ENCODE measurements at places on chromosomes 16 and 17.

DNA sequence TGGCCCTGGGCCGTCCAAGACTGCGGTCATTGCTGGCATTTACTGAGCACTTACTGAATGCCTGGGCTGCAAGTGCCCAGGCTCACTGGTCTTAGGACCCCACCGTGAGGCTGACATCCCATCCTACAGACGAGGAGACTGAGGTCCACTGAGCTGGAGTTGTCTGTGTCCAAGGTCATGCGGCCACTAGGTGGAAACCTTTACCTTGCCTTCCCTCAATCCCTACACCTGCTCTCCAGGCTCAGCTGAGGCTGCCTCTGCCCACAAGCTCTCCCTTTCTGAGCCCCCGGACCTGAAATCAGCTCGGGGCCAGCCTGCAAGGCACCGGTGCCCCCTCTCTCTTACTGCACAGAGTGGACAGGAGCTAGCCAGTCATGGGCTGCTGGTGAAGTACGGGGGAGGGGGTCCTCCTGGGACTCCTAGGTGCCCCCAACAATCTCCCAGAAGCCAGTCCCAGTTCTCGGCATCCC is 1.5 kb downstream of the CASKIN1 start:
- no peak for DNase-seq

DNA sequence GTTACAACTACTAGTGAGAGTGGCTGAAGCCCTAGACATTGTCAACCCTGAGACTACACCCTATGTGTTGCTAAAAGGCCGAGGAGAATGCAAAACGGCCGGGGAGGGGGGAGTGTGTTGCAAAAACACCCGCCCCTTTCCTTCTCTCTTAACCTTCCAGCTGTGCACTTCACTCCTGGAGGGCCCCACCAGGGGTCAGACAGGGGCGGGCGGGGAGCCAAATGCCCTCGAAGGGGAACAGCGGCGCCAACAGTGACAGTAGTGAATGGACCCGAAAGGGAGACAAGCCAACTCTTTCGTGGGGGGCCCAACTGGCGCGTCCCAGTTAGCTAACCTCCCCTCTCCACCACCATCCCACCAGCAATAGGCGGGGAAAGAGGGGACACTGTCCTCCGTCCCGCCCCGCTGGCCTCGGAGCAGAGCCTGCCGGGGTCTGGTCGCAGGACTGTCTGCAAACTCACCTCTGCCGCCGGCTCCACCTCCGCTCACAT is 352 bp downstream of the MARF1 start:
- DNase-seq, result no peak

DNA sequence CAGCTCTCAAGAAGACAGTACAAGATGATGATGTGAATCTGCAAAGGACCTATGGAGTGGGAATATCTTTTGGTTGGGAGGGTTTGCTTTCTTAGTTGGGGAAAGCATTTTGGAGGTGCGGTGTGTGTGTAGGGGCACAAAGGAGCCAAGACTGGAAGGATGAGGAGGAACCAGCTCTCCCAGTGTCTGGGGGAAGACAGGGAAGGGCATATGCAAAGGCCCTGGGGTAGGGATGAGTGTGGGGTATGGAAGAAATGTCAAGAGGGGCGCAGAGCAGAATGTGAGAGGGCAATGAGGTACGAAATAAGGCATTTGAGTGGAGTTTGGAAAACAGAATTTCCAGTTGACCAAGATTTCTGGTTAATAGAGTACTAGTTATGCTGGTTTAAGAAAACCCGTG is 187.4 kb downstream of the SNX29 start:
- no peak for DNase-seq

DNA sequence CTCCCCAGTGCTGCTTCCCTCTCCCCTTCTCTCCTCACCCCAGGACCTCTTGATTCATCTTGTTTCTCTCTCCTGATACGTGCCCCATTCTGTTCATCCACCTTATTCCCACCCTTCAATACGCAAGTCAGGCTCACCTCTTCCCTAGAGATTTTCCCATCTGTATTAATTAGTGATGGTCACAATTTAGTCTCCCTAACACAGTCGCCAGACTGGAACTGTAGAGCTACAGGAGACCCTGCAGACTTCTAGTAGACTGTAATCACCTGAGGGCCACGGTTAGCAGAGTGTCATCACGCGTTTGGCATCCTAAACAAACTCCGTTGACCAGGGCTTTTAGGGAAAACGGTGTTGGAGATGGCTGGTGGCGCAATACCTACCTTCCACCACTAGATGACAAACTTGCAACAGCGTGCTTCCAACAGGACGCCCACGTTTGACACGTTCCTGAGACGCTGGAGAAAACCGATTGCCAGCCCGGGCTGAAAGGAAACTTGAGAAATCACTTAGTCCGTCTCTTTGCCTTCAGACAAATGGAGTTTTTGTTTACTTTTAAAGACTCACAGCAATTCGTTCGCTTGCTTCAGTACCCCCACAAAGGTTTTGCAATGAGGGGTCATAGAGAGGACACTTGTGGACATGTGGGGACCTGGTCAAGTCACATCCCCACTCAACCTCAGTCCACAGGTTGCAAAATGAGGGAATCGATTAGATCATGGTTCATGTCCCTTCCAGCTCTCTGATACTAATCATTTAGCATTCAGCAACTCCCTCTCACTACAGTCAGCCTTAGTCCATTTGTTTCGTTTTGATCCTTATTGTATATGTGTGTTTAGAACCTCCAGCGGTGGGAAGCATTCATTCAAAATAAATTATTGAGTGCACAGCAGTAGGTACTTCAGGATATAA is 20.6 kb downstream of the MYL4 start:
- no peak for DNase-seq

DNA sequence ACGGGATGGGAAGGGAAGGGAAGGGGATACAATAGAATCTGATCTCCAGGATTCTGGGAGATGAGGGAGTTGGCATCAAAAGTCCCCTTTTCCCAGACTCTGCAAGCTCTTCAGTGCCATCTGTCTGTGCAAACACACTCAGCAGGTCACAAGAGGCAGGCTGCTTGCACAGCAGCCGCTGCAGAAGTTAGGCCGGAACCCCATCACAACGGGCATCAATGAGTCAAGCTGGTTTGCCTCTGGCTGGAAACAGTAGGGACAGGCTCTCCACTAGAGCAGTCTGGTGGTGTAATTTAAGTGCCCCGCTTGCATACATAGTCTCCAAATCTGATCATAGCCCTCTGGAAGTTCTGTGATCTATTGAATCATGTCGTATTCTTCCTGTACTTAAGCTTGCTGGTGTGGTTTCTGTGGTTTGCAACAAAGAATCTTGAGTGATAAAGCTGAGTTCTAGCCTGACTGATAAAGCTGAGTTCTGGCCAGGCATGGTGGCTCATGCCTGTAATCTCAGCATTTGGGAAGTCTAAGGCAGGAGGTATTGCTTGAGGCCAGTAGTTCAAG is 33.7 kb upstream of the KDM8 start:
- no peak for DNase-seq

GRCh38 chr17:77769762-77770161 is 188.7 kb upstream of the TNRC6C start:
- DNase-seq, result no peak

DNA sequence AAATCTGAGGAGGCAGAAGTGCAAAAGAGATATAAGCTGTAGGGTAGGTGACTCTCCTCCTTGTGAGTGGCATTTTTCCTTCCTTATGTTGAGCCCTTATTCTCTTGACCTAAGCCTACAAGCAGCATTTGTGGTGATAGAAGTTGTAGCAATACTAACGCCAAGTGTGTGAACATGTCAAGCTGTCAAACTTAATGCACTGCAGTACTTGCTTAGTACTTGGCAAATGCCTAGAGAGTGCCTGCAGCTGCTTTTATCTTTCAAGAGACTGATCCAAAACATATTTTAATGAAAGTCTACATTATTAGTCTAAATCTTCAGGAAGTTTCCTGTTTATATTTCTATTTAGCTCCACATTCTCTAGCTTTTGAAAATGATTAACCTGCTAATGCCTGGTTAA is 83.2 kb downstream of the CNTNAP4 start:
- DNase-seq, result no peak

DNA sequence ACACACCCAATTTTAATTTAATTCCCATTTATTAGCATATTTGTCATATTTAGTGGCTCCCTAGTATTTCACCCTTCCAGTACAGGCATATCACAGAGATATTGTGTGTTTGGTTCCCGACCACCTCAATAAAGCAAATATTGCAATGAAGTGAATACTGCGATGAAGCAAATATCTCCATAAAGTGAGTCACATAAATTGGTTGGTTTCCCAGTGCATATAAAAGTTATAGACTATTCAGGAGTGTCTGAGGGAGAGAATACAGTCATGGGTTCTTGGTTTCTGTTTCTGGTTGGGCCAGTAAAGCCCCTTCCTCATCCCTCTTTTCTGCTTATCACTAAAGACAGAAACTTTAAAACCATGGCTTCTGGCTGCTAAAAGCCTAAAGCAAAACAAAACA is 295.4 kb upstream of the AXIN2 start:
- DNase-seq, result no peak

- no peak for DNase-seq
These were observed 15.0 kb upstream of the PEMT start for GRCh38 chr17:17606416-17607000.

- no peak for DNase-seq
These were observed 59.0 kb downstream of the TANGO6 start for GRCh38 chr16:68902003-68902968.

GRCh38 chr17:28069061-28069460 is 26.6 kb downstream of the NLK start:
- no peak for DNase-seq

DNA sequence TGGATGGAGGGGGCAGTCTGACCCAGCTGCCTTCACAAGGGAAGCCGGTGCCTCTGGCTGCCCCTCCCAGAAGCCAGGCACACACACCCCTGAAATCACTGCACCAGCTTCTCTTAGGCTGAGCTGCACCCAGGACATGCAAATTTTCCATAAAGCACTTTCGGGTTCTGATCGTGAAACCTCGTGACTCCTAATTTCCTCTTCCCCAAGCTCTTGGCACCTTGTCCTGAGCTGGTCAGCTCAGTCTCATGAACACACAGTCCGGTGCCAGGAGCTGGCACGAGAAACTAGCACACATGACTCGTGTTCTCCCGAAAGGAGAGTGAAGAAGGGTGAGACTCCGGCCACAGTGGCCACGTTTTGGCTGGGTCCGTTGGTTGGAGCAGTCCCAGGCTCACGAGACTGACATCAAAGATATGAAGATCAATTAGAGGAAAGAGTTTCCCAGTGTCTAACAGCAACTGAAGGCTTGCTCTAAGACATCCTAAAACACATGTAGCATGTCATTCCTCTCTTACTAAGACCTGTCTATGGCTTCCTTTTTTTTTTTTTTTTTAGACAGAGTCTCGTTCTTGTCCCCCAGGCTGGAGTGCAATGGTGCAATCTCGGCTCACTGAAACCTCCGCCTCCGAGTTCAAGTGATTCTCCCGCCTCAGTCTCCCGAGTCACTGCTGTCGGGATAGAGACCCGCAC is 9.2 kb upstream of the ABR start:
- DNase-seq, result no peak

DNA sequence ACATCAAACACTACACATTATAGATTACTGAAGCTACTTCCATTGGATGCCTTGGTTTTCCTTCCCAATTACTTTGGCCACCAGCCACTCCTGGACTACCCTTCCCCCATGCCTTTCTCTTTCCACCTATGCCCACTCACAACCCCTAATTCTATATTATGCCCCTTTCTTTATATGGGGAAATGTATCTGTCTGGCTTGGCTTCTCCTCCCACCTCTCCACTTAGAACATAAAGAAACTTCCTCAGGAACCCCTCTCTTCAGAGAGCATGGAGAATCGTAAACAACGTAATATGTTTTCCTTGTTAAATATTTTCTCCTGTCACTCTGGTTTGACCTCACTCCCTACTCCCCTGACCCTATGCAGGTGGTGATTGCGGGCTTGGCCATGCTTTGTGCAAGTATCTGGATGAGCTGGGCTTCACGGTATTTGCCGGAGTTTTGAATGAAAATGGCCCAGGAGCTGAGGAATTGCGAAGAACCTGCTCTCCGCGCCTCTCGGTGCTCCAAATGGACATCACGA is 32.8 kb downstream of the HSD17B2 start:
- DNase-seq, result no peak

DNA sequence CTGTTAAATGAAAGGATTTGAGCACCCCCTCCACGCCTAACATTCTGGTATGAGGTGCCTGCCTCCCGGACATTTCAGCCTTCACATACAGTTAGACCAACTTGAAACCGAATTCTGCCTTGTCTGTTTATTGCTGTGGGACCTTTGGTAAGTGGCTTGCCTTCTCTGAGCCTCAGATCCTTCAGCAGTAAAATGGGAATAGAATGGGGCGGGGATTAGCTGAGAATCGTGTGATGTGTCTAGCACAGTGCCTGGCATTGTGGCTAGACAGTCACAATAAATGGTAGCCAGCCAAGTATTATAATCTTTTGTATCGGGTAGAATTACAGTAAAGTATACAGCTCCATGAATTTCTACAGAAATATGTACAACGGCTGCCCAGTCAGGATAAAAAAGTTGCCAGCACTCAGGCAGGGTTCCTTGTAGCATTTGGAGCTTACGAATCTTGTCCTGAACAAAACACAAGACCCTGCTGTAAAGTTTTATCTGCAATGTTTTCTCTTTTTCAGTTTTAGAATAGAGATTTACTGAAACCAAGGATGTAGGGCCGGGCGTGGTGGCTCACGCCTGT is 786 bp downstream of the TMC7 start:
- DNase-seq, result no peak

- DNase-seq, result no peak
These were observed 39.4 kb upstream of the CHMP6 start for GRCh38 chr17:80952291-80952690.

DNA sequence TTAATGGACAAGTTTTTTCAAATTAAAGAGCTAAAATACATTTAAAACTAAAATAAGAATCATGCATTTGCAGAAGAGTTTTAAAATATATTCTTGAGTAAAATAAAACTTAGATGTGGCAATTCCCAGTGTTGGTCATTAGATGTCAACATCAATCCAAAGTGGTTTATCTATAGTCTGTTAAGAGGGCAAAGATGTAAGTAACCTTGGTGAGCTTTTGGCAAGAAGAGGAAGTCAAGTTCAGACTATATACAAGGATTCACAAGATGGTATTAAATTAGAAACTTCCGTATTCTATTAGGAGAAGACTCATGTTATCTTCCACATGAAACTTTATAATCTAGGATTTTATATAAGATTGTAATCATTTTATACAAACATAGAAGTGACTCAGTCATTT is 73.1 kb downstream of the CEP95 start:
- no peak for DNase-seq

DNA sequence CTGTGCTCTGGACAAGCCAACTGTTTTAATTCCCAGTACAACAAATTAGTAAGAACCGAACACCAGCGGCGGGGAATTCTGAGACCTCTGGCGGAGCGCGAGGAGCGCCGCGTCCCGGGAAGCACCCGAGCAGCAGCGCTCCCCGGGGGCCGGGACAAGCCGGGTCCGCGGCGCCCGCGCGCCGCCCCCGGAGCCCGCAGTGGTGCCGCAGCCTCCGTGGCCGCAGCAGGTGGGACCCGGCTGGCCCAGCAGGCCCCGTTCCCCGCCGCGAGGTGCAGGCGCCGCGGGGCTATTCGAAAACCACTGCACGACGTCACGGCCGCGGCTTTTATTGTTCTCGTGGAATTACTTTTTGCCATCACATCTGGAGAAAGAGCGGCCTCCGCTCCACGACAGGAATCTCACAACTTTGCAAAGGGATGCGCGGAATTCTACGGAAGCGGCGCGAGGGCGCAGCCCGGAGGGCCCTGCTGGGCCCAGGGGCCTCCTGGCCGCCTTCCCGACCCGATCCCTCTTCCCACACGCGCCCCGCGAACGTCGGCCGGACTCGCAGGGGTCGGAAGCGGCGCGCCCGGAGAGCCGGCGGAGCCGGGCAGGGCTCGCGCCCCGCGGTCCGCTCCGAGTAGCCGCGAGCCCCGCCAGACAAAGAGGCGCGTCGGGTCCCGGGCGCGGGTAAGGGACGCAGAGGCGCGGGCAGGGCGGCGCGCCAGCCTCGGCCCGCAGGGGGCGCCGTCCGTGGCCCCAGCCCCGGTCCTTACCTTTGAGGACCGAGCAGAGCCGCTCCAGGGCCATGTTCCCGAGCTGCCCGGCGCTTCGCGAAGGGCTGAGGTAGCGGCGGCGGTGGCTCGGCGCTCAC is 696 bp downstream of the NETO2 start:
- DNase-seq, result no peak

Data from vagina (tissue), 2 donors.